ENCODE measurements at places on chromosomes 2 and 18.
A peak's percentile ranks its signal among the peaks of the same experiment; 100 is the strongest.

DNA sequence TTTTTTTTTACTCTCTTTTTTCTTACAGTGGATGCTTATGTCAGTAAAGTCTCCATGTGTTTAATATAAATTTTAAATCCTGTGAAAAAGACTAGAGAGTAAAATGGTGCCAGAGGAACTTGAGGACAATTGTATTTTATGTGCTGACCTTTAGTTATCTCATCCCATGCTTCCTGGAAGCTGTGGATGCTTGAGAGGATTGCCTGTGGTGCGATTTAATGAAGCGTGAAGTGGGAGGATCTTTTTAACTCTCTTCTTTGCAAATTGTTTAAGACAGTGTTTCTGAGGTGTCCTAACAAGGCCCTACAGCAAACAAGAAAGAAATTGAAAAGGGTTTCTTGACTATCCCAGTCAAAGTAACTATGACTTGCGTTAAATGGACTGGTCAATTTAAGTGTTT is 84.2 kb downstream of the DTNA start:
- DNase-seq, result no peak

- no peak for DNase-seq
These were observed 284.3 kb upstream of the SPRED2 start for GRCh38 chr2:65716698-65717097.

- DNase-seq, result no peak
These were observed 57.5 kb downstream of the HS1BP3 start for GRCh38 chr2:20593072-20594034.

- DNase-seq, result peak; percentile 39
These were observed 441 bp upstream of the PEX13 start for GRCh38 chr2:61017003-61017555.

DNA sequence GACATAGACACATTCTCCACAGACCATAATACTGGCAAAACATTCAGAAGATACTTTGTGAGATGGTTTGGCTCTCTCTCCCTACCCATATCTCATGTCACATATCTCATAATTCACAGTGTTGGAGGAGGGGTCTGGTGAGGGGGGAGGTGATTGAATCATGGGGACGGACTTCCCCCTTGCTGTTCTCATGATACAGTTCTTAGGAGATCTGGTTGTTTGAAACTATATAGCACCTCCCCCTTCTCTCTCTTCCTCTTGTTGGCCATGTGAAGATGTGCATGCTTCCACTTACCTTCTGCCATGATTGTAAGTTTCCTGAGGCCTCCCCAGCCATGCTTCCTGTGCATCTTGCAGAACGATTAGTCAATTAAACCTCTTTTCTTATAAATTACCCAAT is 61.1 kb downstream of the HK2 start:
- no peak for DNase-seq

GRCh38 chr2:64773461-64774118 is 119.9 kb upstream of the SERTAD2 start:
- DNase-seq, result no peak

DNA sequence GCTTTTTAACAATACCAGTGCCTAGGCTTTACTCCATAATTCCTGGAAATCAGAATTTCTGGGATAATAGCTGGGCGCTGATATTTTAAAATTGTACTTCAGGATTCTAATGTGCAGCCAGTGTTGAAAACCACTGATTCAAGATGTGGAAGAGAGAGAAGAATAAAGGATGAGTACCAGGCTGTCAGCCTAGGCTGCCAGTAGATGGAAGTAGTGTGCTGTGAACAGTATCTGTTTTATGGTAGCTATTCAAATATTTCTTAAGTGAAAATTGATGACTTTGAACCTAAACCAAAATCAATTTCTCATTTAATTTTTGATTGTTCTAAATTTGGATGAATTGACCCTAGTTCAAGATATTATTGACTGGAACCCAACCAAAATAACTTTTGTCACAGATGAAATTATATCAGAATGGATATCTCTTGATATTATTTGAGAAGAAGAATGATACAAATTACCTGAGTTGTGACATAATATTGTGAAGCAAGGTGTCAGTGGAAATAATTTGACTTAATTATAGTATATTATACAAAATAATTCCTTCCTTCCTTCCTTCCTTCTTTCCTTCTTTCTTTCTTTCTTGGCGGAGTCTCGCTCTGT is 88.0 kb downstream of the COMMD1 start:
- DNase-seq, result no peak

DNA sequence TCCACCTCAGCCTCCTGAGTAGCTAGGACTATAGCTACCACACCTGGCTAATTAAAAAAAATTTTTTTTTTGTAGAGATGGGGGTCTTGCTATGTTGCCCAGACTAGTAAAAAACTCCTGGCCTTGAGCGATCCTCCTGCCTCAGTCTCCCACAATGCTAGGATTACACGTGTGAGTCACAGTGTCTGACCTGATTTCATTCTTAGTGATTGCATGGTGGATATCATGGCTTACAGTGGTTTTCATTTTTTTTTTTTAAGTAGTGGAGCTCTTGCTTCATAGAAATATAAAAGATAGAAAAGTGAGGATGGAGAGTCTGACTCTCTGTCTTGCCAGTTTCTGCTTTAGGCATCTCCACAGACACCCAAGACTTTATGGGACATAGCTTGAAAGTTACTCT is 83.6 kb downstream of the CDC42EP3 start:
- no peak for DNase-seq

DNA sequence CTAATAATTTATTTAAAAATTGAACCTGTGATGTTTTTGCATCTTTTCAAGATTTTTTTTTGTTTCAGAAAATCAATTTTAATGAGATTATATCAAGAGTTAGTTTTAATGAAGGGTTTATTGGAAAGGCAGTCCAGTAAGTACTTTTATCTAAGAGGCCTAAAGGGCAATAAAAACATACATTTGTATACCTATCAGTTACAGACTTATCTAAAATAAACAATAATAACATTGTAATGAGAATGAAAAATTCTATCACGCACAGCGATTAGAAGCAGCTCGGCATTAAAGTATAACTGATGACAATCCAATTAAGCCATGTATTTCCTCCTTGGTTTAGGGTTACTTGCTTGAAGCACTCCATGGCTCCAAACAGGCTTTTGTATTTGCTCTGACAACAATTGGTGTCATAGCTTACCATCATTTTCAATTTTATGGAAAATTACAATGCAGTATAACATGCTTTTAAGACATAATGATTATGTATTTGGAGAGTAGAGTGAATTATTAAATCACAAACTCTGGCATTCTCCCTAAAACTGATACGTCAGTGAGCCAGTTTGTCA is 629.4 kb downstream of the TSN start:
- no peak for DNase-seq

- DNase-seq, result no peak
These were observed 49.2 kb upstream of the RTN4 start for GRCh38 chr2:55099493-55099877.
